Activated B cell treated with CpG ODN at 0.5 μM for 24 hours (primary cell): ENCODE measurements at places on chromosomes 16 and 17. TPM values are rescaled to one million over a fixed set of nuclear protein-coding genes. Genes with fewer than 3 reads are reported as not detected.

Gene STH
- not detected in 2 replicates for total RNA-seq

Gene MRPL12
- total RNA-seq, result 68.8 and 69.8 TPM in 2 replicates

Gene CTRB2
- not detected in 2 replicates for total RNA-seq

GRCh38 chr16:27704252-27704651 is 154.3 kb downstream of the KATNIP start:
- H3K27ac ChIP-seq, result no peak overlapping the region
- DNase-seq, result no peak
- H3K36me3 ChIP-seq, result peaks cover 45% of the 10 kb centered on the region
- no peaks in the 10 kb centered on the region for H3K4me1 ChIP-seq
- H3K27me3 ChIP-seq, result no peaks in the 10 kb centered on the region
- no peak overlapping the region for H3K4me3 ChIP-seq

Gene KIF19
- total RNA-seq, result not detected in 2 replicates

DNA sequence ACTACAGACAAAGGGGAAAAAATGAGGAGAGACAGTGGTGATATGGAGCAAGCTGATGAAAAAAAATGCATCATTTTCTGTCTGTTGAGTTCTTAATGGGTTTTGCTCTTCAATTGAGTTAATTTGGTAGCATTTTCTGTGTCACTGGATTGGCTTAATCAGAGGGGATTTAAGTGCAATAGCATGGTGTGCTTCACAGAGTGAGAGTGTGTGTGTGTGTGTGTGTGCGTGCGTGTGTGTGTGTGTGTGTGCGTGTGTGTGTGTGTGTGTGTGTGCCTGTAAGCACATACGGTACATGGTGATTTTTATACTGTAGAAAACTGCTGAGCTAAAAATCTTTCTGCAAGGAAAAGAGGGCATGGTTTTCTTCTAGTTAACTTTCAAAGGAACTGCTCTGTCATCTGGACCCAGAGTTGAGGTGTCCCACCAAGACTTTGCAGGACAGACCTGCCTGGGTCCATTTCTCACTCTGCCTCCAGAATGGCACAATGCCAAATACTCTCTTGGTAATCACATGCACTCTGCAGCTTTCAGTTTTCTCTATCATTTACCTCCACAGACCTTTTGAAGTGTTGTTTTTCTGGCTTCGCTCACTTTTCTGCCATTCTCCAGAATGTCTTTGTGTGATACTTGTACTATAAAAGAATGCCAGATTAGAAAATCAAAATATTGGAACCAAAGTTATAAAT is 952.6 kb upstream of the SOX9 start:
- no peak overlapping the region for H3K27ac ChIP-seq
- no peaks in the 10 kb centered on the region for H3K4me1 ChIP-seq

Gene CBFA2T3
- total RNA-seq, result 50.8 and 63.3 TPM in 2 replicates

GRCh38 chr17:16304830-16305229 is 48.4 kb downstream of the CENPV start:
- peaks cover 30% of the 10 kb centered on the region for H3K36me3 ChIP-seq
- H3K4me1 ChIP-seq, result peaks cover 4% of the 10 kb centered on the region
- H3K27ac ChIP-seq, result no peak overlapping the region
- no peaks in the 10 kb centered on the region for H3K27me3 ChIP-seq

GRCh38 chr16:11076259-11077018 is 132.1 kb downstream of the CLEC16A start:
- H3K4me3 ChIP-seq, result peak overlapping the region; percentile 51
- H3K27me3 ChIP-seq, result no peaks in the 10 kb centered on the region
- no peak for DNase-seq

Gene RNU2-1
- total RNA-seq, result 5,480 and 7,149 TPM in 2 replicates

DNA sequence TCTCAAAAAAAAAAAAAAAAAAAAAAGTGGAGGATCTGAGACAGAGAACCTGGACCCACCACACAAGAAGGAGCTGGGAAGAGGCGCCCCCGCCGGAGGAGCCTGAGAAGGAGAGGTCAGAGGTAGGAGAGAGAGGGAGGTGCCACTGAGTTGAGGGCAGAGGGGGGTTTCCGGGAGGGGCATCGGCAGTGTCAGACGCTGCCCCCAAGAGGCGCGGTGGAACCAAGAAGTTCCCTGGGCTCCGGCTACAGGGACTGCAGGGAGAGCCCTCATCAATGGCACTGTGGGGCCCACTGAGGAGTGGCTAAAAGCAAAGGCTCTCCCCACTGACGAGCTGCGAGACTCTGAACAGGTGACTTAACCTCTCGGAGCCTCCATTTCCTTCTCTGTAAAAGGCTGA is 4.2 kb downstream of the CCDC42 start:
- peak; percentile 42 for DNase-seq
- H3K27ac ChIP-seq, result peak overlapping the region; percentile 53
- no peaks in the 10 kb centered on the region for H3K36me3 ChIP-seq
- peaks cover 16% of the 10 kb centered on the region for H3K4me1 ChIP-seq
- H3K27me3 ChIP-seq, result no peaks in the 10 kb centered on the region

DNA sequence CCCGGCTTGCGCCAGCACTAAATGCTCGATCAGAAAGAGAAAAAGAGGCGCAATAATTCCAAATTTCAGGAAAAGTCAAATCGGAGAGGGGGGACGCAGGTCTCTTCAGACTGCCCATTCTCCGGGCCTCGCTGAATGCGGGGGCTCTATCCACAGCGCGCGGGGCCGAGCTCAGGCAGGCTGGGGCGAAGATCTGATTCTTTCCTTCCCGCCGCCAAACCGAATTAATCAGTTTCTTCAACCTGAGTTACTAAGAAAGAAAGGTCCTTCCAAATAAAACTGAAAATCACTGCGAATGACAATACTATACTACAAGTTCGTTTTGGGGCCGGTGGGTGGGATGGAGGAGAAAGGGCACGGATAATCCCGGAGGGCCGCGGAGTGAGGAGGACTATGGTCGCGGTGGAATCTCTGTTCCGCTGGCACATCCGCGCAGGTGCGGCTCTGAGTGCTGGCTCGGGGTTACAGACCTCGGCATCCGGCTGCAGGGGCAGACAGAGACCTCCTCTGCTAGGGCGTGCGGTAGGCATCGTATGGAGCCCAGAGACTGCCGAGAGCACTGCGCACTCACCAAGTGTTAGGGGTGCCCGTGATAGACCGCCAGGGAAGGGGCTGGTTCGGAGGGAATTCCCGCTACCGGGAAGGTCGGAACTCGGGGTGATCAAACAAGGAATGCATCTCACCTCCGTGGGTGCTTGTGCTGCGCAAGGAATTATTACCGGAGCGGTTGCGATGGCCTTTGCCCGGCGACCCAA is 4.0 kb upstream of the DLX4 start:
- no peaks in the 10 kb centered on the region for H3K36me3 ChIP-seq
- H3K4me1 ChIP-seq, result peaks cover 37% of the 10 kb centered on the region
- peak overlapping the region; percentile 38 for H3K4me3 ChIP-seq
- no peak for DNase-seq
- H3K27ac ChIP-seq, result no peak overlapping the region

- H3K36me3 ChIP-seq, result no peaks in the 10 kb centered on the region
- DNase-seq, result peak; percentile 20
- H3K4me1 ChIP-seq, result no peaks in the 10 kb centered on the region
- no peak overlapping the region for H3K4me3 ChIP-seq
- no peak overlapping the region for H3K27ac ChIP-seq
These were observed 9.4 kb downstream of the C16orf89 start for GRCh38 chr16:5056352-5056751.

Gene SLC6A2
- not detected in 2 replicates for total RNA-seq
